ENCODE measurements at places on chromosomes 1 and 21.

DNA sequence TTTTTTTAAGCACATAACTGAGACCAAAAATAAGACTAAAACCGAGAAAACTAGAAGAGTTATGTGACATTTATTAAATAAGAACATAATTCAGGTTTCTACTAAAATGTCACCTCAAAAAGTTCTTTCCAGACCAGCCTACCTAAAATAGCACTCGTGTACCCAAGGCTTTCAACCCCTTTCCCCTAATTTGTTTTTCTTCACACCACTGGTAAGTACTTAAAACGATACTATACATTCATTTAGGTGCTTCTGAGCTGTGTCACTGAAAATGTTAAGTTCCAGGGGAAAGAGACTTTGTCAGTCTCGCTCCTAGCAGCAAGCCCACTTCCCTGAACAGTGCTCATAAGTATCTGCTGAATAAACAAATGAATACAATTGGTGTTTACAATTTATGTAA lies 6.8 kb downstream of the RRAGC start:
- no peak for DNase-seq

GRCh38 chr21:46191257-46191685 lies 7.0 kb upstream of the SPATC1L start:
- DNase-seq: no peak

DNA sequence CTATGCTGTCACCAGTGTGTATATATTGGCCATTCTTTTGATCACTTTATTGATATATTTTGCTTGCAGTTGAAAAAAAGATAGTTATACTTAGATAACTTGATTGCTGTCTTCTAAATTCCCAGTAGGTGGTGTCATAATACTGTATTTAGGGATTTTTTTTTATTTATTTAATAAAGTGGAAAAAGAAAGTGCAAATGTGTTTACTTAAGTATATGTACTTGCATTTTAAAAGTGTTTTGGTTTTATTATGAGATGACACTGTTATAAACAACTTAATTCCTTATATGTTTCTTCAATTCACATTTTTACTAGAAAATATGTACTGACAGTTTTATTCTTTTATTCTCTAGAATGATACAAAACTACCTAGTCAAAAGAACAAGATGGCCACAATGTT lies 164.8 kb downstream of the USP25 start:
- no peak for DNase-seq

DNA sequence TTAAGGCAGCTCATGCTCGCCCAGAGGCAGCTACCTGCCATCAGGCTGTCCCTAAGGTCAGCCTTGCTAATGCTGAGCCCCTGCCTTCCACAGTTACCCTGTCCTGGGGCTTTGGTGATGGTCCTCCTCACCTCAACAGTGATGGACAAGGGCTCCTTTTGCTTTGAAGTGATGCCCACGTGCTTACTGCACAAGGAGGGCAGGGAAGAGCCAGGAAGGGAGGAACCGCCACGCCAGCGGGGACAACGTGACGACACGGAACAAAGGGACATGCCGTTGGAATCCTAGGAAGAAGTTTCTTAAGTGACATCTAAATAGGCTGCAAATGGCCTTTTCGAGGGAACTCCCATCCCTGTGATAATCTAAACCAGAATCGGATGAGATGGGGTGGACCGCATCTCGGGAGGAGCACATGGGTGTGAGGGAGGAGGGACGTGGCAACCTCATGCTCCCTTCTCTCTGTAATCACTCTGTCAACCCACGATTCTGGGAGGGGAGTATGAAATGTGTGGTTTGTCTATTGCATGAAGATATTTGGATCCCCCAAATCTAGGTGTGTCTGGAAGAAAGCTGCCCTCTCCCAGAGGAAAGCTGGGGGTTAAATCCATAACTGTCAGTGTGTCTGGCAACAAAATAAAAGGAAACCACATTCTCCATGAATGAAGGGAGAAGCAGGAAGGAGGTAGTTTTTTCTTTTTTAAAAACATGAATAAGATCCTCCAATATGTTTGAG lies 110.9 kb upstream of the IRF2BP2 start:
- DNase-seq: no peak

- no peak for DNase-seq
These were observed 17.0 kb downstream of the CLIC4 start for GRCh38 chr1:24762133-24762676.

- DNase-seq: no peak
These were observed 15.5 kb downstream of the ARHGEF10L start for GRCh38 chr1:17554954-17555353.

DNA sequence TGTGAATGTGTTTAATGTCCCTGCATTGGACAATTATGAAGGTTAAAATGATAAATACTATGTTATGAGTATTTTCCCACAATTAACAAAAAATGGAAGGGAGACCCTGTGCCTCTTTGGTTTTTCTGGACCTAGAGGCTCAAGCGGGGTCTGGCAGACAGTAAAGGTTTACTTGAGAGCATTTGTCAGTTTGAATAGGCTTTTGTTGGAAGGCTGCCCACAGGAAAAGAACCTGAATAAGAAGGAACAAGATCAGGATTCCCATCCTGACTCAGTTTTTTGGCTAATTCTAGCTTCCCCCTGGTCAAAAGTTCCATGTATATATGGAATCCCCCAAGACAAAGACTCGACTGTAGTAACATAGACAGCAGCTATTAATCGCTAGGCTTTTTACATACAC lies 150.9 kb upstream of the JUN start:
- DNase-seq: no peak

DNA sequence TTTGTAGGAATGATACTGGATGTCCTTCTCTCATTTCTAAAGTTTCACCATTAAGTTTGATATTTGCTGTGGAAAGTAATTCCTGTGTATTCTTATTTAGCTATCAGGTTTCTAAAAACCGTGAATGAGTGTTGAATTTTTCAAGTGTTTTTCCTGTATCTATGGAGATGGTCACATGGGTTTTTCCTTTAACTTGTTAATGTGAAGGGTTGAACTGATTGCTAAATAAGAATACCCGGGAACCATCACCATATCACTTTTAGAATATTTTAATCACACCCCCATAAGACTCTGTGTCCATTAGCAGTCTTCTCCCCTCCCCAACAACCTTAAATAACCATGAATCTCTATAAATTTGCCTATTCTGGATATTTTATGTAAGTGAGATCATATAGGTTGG lies 16.5 kb upstream of the ASAP3 start:
- DNase-seq: no peak

DNA sequence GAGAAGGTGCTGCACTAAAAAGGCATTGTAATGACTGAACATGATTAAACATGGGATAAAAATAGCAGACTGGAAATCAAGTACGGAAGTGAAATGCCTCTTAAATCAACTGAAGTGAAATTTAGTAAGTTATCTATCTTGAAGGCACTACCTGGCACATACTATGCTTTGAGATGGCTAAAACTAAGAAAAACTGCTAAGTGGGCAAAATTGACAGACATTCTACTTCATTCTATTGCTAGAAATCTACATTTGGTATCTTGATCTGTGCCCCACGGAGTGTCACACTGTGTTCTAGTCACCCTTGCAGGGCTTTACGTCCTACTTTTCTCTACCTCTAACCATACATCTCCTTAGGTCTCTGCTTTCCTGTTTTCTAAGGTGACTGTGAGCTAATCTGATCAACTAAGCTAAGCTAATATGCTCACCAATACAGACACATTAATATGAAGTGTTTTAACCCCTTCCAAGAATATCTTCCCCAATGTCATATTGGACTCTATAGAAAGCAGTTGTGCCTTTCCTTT lies 4.1 kb downstream of the PDC start:
- no peak for DNase-seq

- DNase-seq: no peak
These were observed 36.1 kb downstream of the FGGY start for GRCh38 chr1:59332983-59333382.

DNA sequence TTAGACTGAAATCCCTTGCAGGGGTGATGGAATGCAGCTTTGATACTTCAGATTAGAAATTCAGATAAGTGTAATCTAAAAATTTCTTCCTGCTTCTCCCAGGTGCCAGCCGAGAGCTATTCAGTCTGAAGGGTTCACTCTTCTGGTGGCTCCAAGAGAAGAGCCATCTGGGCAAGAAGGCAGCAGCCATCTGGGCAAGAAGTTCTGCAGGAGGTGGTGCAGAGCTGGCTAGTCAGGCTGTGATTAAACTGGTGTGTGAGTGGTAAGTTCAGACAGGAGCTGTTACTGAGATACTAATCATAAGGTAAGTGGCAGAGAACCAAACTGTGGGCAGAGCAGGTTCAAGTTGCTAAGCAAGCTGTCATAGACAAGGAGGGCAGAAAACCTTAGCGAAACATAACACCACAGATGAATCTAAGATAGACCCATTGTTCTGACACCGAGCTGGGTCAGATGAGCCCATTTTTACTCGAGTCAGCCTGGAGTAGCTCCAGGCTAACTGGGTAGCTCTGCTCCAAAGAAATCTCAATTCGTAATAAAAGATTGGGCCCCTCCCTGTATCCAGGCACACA lies 14.4 kb upstream of the TP53BP2 start:
- no peak for DNase-seq

GRCh38 chr21:34992736-34993398 lies 56.2 kb downstream of the RUNX1 start:
- no peak for DNase-seq

- no peak for DNase-seq
These were observed 17.2 kb downstream of the JAK1 start for GRCh38 chr1:64948905-64949833.

- no peak for DNase-seq
These were observed 102.5 kb upstream of the RGS4 start for GRCh38 chr1:162966613-162967012.

GRCh38 chr1:181712711-181713110 lies 229.4 kb downstream of the CACNA1E start:
- no peak for DNase-seq

DNA sequence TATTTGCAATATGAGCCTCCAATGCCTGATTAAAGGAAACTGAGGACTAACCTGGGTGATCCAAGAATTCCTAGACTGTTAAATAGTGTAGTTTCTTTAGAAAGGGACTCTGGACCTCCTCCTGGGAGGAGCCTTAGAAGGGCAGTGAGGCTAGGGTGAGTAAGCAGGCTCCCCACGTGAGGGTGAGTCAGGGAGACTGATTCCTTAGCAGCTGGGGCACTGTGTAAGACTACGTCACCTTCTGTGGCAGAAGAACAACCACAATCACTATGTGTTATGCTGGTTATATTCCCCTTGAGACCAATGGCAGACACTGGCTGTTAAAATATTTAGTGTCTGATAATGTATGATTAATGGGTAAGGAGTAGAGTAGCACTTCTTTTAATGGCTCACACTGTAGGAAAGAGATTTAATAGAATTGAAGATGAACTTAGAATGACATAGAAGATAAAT lies 53.3 kb upstream of the SYT14 start:
- DNase-seq: no peak

DNA sequence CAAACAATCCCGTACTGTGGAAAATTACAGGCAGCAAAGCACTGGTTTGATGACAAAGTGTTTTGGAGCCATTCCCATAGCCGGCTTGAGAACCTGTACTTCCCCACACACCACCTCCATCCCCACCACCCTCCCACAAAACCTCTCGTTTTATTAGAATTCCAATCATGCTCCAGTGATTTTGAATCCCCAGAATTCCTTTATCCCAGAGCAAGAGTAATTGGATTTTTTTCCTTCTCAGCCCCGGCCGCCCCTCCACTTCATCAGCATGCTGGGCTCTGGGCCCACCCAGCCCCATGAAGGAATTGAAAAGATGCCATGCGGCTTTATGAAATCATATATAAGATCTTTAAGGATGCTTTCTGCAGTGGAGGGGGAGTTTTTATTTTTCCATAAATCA lies 136.6 kb downstream of the OMA1 start:
- no peak for DNase-seq

DNA sequence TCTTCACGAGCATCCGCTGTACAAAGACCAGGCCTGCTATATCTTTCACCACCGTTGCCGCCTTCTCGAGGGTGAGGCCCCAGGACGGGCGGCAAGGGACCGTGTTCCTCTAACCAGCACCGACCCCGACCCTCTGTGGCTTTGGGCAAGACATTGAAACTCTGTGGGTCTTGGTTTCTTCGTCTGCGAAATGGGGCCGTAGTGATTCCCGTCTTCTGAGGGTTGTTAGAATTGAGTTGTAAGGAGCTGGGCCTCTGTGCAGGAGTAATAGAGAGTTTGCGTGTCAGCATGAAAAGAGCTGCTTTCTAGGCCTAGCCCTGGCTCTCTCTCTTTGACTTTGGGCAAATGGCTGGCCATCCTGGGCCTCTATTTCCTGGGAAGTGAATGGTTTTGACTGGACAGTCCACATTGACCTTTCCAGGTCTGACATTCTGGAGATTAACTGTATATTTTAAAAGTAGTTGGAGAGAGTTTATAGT lies 591 bp downstream of the MRPL37 start:
- no peak for DNase-seq

DNA sequence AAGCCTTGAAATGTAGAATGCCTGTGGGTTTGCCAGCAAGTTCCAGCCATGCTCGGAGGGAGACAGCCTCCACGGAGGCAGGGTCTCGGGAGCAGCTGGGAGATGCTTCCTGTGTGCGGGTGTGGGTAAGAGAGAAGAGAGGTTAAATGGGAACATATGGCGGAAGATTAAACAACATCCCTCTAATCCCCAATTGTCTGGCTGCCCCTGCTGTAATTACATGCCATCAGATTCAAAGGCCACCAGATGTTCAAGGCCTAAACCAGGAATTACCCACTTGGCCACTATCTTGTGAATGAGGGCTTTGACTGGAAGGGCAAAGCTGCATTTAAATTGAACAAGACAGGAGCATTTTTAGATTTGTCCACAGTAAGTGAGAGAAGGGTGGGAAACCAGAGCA lies 81.4 kb upstream of the BACE2 start:
- DNase-seq: no peak

- DNase-seq: no peak
These were observed 144.5 kb downstream of the SPATA46 start for GRCh38 chr1:162232034-162232711.

DNA sequence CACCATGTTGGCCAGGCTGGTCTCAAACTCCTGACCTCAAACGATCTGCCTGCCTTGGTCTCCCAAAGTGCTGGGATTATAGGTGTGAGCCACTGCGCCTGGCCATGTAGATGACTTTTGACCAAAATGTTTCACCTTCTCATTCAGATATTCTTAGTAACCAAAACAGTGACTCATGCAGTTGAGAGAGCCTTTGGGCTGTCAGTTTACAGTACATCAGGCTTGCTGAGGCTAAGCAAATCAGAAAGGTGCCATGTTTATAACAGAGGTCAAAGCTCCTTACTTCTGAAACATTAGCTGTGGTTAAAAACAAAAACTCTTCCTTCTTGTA lies 21.0 kb downstream of the CNIH4 start:
- no peak for DNase-seq

DNA sequence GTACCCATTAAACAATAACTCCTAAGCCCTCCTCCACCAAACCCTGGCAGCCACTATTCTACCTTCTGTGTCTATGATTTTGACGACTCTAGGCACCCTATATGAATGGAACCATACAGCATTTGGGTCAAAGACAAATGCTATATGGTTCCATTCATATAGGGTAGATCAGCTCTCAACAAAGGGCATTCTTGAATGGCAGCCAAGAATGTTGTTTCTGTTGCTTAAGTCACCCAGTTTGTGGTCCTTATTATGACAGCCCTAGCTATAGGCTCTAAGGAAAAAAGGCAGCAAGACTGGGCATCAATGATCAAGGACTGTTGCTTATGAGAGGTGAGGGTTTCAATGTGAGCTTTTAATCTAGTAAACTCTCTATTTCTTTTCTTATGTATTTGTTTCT lies 4.7 kb upstream of the SLC5A9 start:
- DNase-seq: no peak
